Activated CD4-positive, CD25-positive, alpha-beta regulatory T cell (primary cell): ENCODE measurements at places on chromosomes 12 and 14.

GRCh38 chr12:1640328-1641234 lies 11.6 kb downstream of the WNT5B start:
- no peak for DNase-seq

DNA sequence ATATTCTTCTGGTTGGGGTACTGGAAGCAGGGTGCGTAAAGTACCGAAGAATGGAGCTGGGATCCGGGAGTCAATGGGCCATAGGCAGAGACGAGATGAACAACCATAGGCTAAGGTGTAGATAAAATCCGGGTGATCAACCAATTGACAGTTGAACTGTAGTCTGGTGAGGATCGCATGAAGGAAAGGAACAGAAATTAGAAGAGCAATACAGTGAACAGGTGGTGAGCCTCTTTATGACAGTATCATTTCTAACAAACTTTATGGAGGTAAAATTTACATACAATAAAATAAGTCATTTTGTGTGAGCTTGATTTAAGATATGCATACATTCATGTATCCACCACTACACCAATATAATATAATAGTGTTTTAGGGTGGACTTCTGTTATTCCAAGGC lies 13.9 kb upstream of the HIF1A start:
- DNase-seq = no peak

- DNase-seq = no peak
Observed at GRCh38 chr12:85550924-85551323, 270.9 kb downstream of the ALX1 start.

GRCh38 chr12:124709722-124710687 lies 142.6 kb upstream of the NCOR2 start:
- no peak for DNase-seq

- no peak for DNase-seq
Observed at GRCh38 chr14:61696753-61697318, 1.5 kb downstream of the HIF1A start.

GRCh38 chr14:63299351-63300110 lies 19.2 kb downstream of the GPHB5 start:
- DNase-seq = no peak

GRCh38 chr12:55072083-55072482 lies 52.3 kb downstream of the NEUROD4 start:
- DNase-seq = peak; percentile 29

DNA sequence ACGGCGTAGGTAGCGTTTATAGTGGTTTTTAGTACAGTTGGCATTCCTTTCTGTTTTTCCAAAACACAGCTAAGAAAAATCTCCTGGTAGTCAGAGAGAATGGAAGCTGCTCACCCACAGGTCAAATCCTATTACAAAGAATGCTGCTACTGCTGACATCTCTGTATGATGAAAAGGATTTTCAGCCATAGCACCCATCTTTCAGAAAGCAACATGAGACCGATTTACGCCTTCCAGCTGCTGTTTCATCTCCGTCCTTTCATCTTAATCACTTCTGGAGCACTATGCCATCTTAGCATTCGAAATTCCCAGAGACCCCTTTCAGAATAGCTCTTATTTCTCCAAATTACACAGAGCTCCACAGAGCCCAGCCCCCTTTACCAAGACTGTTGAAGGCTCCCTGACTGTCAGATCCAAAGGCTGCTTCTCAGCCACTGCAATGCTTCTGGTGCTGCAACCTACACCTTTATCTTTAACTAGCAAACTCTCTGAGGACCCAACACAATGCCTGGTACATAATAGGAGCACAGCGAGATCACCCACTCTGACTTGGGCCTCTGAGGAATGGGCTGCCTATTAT lies 211.8 kb downstream of the NEDD1 start:
- no peak for DNase-seq

- DNase-seq = no peak
Observed at GRCh38 chr14:55389330-55389729, 22.3 kb downstream of the ATG14 start.

- DNase-seq = no peak
Observed at GRCh38 chr12:62692884-62693283, 226.3 kb downstream of the MON2 start.

DNA sequence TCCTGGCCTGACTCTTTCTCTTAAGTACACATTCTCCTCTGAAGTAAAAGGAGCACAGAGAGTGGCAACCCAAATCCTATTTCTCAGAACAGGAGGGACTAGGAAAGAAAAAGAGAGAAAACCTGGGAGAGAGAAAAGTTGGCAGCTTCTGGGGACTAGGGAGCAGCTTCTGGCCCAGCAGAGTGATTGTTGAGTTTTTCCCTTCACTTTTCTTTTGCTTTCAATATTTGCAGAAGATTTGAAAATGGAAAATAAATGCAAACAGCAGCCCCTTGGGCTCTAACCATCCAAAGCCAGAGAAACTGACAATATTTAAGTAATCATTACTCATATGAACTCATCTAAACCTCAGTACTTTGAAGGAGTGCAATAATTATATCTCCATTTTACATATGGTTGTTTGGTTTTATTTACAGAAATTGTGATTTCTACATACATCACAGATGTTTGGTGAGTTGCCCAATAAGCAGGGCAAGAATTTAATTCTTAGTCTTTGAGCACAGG lies 28.8 kb upstream of the IGF1 start:
- DNase-seq = no peak

GRCh38 chr14:81187832-81188522 lies 32.8 kb downstream of the GTF2A1 start:
- no peak for DNase-seq

DNA sequence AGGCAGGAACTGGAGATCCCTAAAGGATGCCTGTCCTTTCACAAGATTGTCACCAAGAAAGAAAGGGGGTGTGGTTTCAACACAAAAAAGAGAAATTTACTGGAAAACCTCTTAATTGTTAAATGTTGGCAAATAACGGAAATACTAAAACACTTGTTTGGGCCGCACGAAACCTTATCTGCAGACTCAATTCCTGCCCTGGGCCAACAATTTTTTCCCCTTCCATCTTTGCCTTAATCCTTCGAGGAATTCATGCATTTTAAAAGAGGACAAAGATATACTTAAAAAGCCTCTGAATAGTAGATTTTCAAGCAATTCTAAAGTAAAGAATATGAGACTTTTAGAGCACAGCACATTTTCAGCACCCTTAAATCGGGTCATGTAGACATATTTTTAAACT lies 366.2 kb downstream of the DUSP6 start:
- no peak for DNase-seq

DNA sequence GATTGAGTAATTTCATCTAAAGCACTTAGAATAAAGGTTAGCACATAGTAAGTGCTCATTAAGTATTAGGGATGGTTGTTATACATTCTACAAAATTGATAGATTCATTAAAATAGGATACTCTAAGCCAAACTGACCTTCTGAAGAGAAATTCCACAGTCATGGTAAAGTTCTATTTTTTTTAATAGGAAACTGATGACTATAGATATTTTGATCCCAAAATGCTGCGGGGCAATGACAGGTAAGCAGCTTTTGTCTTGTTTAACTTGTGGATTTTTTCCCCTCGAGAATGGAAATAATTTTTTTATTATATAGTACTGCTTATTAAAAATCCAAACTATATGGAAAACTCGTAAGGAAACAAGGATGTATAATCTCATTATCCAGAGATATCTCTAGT lies 97.0 kb downstream of the SCFD1 start:
- no peak for DNase-seq

DNA sequence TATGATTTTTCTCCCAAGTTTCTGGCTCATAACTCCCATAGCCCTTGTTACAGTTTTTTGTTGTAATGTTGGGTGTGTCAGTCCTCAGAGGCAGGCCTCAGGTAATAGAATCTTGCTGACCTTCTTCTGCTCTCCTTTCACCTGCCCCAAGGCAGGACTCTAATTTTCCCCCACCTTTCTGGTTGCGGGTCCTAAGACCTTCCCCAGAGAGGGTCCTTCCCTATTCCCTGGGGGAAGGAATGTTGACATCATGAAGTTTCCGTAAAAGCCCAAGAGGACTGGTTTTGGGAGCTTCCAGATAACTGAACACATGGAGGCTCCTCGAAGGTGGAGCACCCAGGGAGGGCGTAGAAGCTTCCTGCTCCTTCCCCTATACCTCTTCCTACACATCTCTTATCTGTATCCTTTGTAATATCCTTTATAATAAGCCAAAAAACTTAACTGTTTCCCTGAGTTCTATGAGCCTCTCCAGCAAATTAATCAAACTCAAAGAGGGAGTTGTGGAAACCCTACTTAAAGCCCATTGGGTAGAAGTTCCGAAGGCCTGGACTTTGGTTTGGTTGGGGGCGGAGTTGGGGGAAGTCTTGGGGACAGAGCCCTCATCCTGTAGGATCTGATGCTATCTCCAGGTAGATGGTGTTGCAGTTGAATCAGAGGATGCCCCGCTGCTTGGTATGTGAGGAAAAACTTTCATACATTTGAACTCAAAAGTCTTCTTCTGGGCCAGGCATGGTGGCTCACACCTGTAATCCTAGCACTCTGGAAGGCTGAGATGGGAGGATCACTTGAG lies 9.0 kb upstream of the TMED10 start:
- DNase-seq = no peak
